ENCODE measurements at places on chromosomes 3 and 15.
A peak's percentile ranks its signal among the peaks of the same experiment; 100 is the strongest.

DNA sequence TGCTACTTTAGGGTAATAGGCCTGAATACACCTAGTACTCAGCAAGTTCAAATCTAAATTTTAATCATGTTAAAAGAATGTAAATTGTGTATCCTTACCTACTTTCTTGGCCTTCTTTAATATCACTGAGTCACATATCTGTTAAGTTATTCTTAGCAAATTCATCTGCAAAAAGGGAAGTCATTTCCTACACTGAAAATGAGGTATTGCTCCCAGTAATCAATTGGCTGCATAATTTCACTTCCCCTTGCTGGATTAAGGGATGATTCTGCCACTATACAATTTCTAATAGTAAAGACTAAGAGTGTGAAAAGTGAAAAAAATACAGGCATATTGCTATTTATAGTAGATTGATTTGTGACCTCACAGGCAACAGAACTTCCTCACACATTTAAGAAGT lies 47.8 kb downstream of the CCDC54 start:
- DNase-seq, result no peak

DNA sequence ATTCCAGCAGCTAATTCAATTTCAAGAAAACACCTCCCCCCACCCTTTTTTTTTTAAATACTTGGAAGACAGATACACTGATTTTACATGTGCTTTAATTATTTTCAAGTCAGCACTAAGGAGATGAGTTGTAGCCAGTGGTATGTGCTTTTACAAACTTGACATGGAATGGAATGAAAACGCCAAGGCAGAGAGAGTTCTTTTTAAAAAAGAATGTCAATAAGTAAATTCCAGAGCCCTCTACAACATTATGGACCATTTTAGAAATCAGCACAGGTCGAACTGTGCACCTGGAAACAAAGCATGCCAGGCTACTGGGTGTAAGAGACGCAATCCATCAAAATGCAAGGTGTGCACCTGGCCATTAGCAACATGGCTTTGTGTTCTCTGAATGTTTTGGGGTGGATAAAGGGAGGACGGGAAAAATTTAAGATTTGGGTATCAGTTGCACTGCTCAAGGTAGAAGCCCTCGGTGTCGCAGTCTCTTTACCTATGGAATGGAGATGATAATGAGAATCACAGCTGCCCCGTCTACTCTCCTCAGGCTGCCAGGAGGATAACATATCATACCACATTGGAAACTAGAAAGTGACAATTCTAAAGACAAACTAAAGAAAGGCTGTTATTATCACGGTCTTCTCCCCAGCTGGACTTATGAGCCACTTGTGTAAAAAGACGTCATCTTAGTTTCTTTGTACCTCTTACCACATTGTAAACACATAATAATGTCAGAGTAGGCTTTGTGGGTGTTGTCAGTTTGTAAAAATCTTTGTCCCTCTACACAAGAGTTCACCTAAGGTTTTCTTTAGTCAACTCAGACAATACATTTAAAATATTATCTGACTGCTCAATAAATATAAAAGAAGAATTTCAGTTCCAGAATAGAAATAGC lies 107.4 kb upstream of the PRICKLE2 start:
- no peak for DNase-seq

DNA sequence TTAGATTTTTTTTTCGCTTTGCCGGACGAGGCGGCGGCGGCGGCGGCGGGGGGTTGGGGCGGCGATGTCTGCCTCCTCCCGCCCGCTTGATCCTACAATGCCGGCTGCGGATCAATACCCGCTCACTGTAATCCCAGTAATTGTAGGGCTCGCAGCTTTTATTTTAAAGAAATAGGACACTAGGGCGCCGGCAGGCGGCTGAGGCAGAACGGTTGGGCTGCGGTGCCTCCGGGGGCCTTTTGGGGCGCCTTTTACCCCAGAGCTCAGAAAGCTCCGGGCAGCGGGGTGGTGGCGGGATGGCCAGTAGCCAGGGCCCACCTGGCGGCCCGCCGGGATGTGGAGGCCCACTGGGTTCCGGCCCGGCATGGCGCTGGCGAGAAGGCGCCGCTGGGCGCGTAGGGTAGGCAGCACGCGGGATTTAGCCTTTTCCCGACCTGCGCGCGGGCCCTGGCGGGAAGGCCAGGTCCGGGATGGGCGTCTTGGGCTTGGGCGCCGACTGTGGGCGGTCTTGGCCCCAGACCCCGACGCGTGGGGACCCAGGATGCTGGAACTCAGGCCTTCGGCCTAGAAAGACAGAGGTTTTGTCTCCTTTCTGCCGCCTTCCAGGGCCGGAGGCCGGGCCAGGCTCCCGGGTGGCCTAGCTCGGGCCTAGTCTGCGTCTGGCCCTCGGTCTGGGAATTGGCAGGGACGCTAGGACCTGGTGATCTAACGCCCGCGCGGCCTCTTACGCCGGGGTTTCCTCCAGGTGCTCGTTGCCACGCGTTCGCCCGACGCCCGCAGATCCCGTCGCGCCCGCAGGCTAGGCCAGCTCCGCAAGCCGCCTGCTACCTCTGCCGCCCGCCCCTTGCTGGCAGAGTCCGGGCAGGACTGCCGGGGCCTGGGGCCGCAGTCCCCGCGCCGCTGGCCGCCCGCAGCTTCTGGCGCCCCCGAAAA lies 15.5 kb upstream of the ONECUT1 start:
- DNase-seq, result no peak

DNA sequence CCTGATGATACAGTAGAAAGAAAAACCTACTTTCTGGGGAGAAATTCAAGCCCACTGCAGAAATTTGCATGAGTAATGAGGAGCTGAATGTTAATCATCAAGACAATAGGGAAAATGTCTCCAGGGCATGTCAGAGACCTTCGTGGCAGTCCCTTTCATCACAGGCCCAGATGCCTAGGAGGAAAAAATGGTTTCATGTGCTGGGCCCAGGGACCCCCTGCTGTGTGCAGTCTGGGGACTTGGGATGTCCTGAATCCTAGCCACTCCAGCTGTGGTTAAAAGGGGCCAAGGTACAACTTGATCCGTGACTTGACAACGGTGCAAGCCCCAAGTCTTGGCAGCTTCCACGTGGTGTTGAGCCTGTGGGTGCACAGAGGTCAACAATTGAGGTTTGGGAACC lies 10.3 kb upstream of the EIF5A2 start:
- DNase-seq, result no peak

DNA sequence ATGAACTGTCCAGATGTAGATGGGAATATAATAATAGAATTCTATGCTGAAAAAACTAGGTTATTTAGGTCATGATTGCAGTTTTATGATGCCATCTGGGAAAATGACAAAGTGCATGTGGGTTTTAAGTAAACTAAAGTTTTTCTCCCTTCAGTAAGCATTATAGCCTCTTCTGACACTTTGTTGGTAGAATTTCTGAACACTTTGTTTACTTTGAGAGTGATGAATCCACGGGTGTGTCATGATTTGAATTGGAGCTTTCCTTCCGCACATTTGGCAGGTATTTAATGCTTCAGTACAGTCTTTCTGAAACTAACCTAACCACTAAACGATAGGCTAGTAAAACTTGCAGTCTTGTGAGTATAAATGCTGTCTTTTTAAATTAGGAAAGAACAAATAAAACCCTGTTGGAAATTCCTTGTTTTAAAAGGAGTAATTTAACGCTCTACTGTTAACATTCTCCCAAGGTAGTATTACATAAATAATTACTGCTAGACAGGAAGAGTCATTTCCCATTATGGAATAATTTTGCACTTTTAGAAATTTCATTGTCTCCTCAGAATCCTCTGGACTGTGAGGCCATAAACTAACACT lies 7.0 kb downstream of the FILIP1L start:
- no peak for DNase-seq

DNA sequence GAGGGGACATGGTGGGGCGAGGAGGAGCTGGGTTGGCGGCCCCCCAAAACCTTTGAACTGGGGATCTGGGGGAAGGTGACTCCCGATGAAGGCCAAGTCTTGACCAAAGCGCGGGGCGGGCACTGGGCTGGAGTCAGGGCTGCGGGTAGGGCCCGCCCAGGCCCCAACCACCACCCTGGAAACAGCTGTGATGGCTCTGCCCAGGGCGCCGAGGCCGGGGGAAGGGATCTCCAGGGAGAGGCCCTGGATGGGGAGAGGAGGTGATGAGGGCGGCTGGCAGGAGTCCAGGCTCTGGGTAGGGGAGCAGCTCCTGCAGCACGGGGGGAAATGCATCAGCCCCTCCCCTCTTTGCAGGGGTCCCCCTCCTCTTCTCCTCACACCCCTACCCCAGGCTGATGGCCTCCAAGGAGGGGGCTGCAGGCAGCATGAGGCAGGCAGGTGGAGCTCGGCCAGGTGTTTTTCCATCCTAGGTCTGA lies 5.9 kb upstream of the C15orf39 start:
- no peak for DNase-seq

DNA sequence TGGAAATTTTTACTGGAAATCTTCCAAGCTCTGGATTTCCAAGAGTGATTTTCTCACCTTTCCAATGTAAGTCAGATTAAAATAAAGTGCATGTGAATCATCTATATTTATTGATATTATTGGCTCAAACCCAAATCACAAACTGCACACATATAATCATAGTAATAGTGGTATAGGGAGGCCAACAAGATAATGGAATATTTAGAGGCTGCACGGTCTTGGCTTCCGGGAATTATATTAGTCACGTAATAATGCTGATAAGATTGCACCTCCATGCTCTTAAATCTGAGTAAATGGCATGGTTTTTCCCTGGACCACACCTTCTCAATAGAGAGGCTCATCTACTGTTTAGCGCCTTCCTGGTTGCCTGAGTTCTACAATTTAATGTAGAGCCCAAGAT lies 567.1 kb upstream of the NR2F2 start:
- DNase-seq, result no peak

GRCh38 chr3:63911873-63912767 lies at the start of gene SCAANT1:
SCAANT1 (minus strand) TSS chr3:63912383.
- DNase-seq, result peak; percentile 60

GRCh38 chr15:91795235-91795634 lies 58.3 kb upstream of the SLCO3A1 start:
- DNase-seq, result no peak

Data from thymus (tissue), 14 donors.